Panc1 (cell line): ENCODE measurements at places on chromosomes 12 and 14.

DNA sequence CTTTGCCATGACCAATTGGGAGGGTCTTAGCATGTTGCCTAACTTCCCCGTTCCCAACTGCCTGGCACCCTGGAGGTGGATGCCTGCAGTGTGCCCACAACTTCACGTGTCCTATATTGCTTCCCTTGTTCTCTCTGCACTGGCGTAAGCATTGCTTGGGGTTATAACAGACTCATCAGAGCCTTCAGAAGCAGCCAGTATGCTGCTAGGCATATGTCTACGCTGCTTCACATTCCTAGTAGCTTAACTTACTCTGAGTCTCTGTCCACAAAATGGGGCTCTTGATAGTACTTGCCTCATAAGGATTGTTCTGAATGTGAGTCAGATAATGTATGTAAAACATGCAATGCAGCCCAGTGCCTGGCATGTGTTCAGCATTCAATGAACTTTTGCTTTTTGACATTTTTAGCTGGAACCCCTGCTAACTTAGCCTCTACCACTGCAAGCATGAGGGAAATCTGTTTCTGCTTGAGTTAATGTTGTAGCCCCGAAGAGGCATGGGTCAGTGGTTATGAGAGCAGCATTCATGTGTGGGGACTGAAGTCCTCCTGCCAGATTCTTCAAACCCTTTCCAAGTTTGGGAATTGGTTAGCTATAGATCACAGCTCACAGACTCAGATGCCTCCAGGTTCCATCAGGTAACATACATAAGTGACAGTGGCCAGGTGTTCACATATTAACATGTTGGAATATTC, 2.8 kb downstream of the SLC5A8 start:
- no peak for DNase-seq

GRCh38 chr12:2336409-2336829, 283.6 kb downstream of the CACNA1C start:
- DNase-seq, result no peak

GRCh38 chr12:32897281-32897610, 669 bp upstream of the PKP2 start:
- DNase-seq, result no peak

- DNase-seq, result peak; percentile 13
Observed at GRCh38 chr12:131132118-131132892, 178.6 kb downstream of the ADGRD1 start.

GRCh38 chr14:35940291-35940690, 114.2 kb downstream of the BRMS1L start:
- DNase-seq, result no peak

DNA sequence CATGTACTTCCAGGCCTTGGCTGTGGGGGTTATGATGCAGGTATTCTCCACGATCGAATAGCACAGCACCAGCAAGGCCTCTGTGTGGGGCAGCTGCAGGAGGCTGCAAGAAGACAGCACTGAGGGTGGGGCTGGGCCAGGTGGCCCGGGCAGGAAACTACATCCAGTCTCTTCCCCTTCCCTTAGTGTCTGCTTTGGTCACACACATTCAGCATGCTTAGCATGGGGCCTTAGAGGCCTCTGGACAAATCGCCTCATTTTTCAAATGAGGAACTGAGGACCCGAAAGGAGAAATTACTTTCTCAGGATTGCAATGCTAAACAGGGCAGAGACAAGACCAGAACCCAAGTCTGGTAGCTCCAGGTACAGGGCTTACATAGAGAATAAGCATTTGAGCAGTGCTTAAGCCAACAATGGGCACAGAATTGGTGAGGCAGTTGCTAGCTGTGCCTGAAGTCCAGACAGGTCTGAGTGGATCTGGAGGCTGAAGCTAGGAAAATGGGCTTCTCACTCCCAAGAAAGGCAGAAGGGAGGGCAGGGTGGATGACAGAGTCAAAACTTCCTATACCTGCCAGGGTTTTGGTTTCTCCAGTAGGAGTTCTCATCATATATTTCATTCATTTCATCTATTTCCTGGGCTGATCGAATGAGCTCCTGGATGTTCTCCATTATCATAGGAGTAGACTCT, 3.5 kb downstream of the ACRBP start:
- DNase-seq, result no peak

GRCh38 chr12:124437617-124438436, 129.6 kb downstream of the NCOR2 start:
- DNase-seq, result no peak

GRCh38 chr12:24919346-24920001, 29.4 kb downstream of the BCAT1 start:
- no peak for DNase-seq

- no peak for DNase-seq
Observed at GRCh38 chr12:64051057-64051456, 171.0 kb downstream of the KICS2 start.

- DNase-seq, result no peak
Observed at GRCh38 chr14:37246427-37246829, 48.7 kb downstream of the MIPOL1 start.

DNA sequence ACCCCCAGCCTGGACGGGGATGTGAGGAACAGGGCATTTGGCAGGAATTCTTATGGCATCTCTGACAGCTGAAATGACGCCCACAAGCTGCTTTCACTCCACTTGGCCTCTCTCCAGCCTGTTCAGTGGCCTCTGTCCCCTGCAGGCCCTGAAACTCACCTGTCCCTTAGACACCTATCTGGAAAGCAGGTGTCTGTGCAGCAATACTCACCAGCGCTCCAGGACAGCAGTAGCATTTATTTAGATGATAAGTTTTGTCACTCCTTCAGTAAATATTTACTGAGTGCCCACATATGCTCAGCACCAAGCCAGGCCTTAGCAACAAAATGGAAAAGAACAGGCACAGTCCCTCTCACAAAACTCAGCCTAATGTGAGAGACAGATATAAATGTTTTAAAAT, 311.1 kb upstream of the FKBP4 start:
- no peak for DNase-seq

GRCh38 chr12:105274571-105274970, 38.6 kb upstream of the APPL2 start:
- no peak for DNase-seq
